ENCODE measurements at places on chromosomes 11 and 22. TPM values are rescaled to one million over a fixed set of nuclear protein-coding genes. Genes with fewer than 3 reads are reported as not detected.

Gene MUC15
- 10.2 TPM for total RNA-seq

Gene C22orf42
- total RNA-seq, result not detected

Gene RBM14
- 45.6 TPM for total RNA-seq

GRCh38 chr11:74371269-74372052 lies 26.8 kb downstream of the PGM2L1 start:
- no peak for ATAC-seq

DNA sequence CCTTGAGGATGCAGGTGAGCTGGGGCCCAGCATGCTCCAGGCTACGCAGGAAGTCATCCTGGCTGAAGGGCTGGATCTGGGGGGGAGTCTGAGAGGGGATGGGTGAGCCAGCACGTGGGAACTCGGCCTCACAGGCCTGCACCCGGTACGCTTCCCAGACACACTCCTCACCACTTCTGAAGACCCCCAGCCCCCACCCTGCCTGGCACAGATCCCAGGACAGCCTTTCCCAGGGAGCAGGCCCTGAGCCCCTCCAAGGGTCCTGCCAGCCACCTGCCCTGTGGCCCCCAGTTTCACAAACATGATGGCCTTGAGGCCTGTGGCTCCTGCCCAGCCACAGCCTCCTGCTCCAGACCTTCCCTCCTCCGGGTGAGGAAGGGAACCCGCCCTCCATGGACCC lies 5.6 kb upstream of the PLXNB2 start:
- ATAC-seq, result no peak
